ENCODE measurements at places on chromosomes 3 and 15.

- DNase-seq, result peak; percentile 97
These were observed 3.1 kb downstream of the MST1R start for GRCh38 chr3:49900491-49901153.

DNA sequence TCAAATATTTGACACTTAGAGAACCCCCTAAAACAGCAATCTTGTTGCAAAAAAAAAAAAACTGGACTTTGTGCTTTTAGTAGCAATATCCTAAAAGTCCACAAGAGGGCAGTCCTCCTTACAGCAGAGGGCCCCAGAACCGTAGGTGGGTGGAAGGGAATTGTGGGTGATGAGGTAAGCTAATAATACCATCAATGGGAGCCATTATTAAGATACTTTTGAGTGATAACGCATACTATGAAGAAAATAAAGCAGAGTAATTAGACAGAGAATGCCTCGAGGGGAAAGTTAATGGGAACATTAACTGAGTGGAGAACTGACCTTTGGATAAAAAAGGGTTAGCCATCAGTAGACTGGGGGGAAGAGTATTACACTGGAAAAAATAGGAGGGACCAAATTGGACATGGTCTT lies 229.9 kb downstream of the THRB start:
- peak; percentile 53 for DNase-seq

DNA sequence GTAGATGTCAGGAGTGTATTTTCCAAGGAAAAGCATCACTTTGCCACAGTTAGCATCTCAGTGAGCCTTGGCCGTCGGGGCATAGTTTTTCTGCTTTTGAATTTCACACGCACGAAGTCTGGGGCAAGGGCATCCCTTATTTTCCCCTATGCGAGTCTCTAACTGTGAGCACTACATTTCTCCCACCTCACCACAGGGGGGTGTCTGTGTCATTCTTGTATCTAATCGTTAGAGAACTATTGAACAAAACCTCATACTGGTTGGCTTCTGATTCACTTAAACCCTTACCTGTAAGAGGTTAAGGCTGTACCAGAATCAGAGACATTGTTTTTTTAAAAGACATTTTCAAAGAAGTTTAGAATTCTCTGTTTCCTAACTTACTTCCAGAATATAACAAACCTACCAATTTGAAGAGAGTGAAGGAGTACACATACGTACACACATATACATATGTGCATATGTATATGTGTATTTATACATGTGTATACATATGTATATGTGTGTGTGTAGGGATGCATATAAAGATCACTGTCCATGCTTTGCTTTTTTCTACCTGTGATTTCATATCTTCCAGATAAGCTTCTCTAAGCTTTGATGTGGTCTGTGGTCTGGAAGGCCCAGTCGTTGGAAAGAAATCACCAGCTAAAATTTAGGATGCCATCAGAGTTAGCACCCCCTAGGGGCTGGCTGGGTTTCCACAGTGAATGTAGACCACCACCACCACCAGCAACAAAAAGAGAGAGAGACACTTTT lies 49.4 kb downstream of the MYZAP start:
- DNase-seq, result peak; percentile 51

DNA sequence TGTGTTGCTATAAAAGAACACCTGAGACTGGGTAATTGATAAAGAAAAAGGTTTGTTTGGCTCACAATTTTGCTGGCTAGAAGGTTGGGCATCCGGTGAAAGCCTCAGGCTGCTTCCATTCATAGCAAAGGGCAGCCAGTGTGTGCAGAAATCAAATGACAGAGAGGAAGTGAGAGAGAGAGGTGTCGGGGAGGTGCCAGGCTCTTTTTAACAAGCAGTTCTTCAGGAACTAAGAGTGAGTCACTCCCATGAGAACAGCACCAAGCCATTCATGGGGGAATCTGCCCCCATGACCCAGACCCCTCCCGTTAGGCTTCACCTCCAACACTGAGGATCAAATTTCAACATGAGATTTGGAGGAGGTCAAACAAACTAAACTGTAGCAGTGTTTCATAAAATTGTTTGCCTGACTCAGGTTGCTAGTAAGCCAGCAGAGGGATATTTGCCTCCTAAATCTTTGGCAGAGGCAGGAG lies 4.5 kb upstream of the PARP15 start:
- DNase-seq, result peak; percentile 87

- no peak for DNase-seq
These were observed 1.8 kb downstream of the ITIH1 start for GRCh38 chr3:52779011-52779836.

DNA sequence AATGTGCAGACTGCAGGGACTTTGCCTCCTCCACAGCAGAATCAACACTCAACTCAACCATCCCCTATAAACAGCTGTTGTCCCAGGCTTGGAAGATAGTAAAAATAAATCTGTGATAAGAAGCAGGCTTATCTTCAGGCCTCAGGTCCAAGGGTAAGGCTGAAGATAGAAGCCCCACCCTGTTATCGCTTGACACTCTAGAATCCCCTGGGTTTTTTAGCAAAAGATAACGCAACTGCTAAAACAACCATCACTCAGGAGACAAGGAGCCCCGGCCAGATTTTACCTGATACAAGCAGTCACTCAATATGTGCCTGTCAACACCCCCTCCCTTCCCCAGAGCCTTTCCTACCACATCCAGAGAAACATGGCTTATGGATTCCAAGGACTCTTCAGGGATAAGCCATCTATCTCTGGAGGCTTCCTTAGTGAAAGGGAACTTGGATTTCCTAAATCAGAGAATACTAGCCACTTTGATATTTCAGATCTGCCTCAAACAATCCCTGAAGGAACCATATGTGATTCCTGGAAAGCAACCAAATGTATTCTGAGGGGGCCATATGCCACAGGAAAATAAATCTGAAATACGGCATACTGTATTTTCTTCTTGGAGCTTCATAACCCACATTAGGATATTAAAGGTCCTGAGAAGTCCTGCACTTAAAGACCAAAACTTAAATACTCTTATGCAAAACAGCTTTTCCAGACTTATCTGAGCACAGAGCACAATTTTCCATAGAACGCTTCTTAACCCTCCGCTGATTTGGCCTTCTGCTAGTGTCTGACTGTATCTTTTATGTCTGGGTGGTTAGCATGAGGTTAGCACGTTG lies 60.4 kb downstream of the LYZL4 start:
- DNase-seq, result no peak

GRCh38 chr3:155979746-155980145 lies 109.3 kb downstream of the GMPS start:
- DNase-seq, result no peak

- no peak for DNase-seq
These were observed 126.6 kb upstream of the ADAMTS9 start for GRCh38 chr3:64814351-64814750.

DNA sequence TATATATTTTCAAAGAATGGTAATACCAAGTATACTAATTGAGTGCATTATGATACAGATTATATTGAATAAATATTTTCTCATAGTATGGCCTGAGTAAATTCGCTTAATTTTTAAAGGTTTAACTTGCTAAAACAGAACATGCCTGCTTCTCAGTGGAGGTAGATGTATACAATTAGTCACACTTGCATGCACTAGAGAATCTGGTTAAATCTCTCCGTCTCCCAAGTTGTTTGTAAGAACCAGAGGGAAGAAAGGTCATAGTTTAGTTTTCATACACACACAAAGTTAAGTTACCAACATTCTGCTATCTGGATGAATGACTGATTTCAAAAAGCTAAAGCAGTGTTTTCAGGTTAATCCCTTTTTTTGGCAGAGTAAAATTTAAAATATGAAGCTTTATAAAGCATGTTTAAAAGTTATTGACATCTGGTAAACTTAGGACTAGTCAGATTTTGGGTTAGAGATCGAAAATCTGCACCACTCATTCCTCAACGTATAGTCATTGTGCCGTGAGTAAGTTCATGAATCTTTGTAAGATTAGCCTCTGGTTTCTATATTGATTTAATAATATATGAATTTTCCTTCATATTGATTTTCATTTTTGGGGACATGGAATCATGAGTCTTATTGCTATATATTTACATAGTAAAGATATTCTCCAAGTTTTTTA lies 117.6 kb upstream of the SAMMSON start:
- DNase-seq, result no peak

DNA sequence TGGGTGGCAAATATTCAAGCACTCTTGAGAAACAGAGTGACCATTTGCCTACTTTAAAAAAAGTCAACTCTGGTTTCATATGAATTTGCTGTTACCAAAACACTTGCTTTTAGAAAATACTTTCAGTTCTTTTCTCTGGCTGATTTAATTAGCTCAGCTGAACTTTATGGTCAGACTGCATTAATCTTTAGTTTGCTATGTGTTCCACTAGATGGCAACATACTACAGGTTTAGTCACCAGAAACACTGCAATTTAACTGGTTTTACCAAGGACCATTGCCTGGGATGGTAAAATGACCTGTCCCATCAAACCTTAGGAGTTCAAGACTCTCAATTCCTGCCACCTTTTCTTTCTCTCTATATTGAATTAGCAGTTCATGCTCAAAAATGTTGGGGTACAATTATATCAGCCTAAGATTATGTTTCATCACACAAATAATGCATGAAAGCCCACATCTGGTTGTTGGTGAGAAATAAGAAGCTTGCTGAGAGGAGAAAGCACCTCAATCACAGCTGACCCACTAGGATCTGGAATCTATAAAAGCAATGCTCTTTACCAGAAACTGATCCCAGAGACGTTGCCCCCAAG lies 14.2 kb downstream of the EIF4E3 start:
- DNase-seq, result peak; percentile 56

DNA sequence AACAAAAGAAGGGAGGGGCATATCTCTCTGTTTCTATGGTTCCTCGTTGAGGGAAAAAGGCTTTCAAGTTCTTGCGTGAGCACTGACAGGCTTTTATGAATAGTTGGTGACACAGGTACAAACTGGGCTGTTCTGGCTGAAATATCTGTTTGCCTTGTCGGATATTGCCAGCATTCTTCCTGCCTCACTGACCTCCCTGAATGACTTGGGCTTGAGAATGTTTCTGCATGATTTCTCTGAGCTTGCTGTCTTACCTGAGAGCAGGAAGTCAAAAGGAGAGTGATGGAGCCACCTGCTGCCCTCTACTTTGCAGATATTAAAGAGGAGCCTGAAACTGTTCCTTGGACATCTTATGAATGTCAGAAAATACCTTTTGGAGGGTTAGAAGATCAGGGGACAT lies 4.8 kb downstream of the GCNT3 start:
- DNase-seq, result no peak

GRCh38 chr15:98419173-98419780 lies 229.1 kb upstream of the IGF1R start:
- no peak for DNase-seq

GRCh38 chr3:7508821-7509220 lies 647.9 kb downstream of the GRM7 start:
- DNase-seq, result peak; percentile 9

DNA sequence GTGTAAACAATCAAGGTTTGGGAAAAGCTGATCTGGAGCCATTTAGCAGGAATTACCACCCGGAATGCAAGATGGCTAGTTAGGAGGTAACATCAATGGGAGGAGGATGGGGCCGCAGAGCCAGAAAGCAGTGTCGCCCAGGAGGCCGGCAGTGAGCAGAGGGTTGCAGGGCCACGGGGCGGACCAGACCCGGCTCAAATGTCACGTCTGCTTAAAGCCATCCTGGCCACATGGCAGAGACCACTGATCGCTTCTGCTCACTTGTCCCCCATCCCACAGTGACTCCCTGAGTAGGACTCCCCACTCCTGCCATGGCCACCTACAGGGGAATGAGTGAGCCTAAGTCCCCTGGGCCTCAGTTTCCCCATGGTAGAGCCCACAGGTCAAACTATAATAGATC lies 18.2 kb downstream of the MGLL start:
- DNase-seq, result no peak

DNA sequence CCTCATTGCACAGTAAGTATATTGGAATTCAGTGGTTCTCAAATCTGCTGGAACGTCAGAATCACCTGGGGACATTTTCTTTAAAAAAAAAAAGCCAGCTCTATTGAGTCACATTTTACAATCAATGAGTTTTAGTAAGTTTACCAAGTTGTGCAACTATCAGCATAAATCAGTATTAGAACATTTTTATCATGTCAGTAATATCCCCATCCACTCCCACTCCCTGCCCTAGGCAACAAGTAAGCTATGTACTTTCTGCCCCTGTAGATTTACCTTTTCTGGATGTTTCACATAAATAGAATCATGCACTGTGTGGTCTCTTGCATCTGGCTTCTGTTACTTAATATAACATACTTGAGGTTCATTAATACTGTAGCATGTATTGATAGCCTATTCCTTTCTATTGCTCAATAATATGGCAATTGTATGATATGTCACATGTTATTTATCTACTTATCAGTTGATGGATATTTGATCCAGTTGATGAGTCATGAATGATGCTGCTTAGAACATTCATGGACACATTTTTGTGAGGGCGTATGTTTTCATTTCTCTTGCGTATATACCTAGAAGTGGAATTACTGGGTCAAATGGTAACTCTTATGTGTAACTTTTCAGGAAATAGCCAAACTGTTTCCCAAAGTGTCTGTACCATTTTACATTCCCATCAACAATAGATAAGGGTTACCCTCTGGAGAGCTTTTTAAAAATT lies 180.5 kb downstream of the THSD4 start:
- DNase-seq, result peak; percentile 86

GRCh38 chr3:4581124-4581424 lies 87.9 kb downstream of the ITPR1 start:
- no peak for DNase-seq

GRCh38 chr15:63090472-63090871 lies 31.2 kb upstream of the LACTB start:
- no peak for DNase-seq

DNA sequence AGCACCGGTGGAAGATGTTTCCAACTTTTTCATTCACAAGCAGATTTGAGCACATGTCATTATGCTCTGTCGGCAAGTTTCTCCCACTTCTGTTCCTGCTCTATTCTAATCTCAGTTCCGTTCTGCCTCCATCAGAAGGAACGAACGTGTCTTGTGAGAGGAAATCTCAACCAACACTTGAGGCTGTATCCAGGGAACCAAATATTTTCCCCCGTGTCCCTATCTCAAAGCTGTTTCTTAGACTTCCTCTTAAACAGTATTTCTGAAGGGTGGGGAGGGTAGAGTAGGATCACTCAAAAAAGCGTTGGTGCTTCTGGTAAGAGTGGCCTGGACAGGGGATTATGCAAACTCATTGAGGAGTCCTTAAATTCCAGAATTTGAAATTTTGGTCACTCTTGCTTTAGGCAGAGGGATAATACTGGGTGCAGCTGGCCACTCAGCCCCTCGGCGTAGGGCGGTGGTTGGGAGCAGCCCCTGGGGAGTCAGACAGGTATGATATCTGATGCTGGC lies 54.9 kb downstream of the FRMD4B start:
- DNase-seq, result no peak

- peak; percentile 30 for DNase-seq
These were observed 81.5 kb downstream of the DIPK2A start for GRCh38 chr3:144053121-144053520.

GRCh38 chr15:83499476-83499875 lies 52.3 kb downstream of the SH3GL3 start:
- DNase-seq, result no peak

GRCh38 chr3:56115698-56116097 lies 352.6 kb downstream of the ERC2 start:
- DNase-seq, result no peak
